ENCODE measurements at places on chromosomes 3 and 15.

DNA sequence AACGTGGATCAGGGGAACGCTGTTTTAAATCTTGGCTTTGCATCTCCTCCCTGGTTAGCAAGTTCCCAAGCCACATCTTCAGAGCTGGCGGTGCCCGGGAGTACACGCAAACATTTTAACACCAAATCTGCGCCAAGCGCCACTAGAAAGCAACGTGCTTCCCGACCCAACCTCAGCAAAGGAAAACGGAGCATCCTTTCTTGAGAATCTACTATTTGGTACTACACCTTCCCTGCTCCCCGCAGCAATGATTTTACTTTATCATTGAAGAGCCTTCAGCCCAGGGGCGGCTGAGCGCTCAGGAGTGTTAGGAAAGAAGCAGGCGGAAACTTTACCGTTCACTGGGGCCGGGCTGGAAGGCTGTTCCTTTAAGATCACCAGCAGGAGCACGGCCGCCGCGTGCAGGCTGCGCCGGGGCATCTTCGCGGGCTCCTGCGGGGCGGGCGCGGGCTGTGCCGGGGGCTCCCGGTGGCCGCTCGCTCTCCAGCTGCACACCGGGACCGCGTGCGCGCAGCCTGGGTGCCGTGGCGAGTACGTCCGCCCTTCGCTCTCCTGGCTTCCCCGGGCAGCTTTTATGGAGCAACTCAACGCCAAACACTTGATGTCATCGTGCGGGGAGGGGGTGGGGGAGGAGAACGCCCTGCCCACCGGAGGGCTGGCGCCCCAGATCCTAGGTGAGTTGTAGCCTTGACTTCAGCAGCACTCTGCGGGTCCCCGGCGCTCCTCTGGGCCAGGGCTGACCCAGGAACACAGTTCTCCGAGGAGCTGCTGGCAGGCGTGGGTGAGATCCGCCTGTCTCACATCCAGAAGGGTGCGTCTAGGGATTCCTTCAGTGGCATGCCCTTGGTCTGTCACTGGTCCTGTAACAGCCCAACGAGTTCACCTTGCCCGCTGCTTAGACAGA is at the start of gene CA12:
TSS of gene CA12 (minus strand) at position 546 of the 904 bp plus-strand sequence. CDS start at position 420, 126 bp downstream.
- DNase-seq: peak; percentile 18

DNA sequence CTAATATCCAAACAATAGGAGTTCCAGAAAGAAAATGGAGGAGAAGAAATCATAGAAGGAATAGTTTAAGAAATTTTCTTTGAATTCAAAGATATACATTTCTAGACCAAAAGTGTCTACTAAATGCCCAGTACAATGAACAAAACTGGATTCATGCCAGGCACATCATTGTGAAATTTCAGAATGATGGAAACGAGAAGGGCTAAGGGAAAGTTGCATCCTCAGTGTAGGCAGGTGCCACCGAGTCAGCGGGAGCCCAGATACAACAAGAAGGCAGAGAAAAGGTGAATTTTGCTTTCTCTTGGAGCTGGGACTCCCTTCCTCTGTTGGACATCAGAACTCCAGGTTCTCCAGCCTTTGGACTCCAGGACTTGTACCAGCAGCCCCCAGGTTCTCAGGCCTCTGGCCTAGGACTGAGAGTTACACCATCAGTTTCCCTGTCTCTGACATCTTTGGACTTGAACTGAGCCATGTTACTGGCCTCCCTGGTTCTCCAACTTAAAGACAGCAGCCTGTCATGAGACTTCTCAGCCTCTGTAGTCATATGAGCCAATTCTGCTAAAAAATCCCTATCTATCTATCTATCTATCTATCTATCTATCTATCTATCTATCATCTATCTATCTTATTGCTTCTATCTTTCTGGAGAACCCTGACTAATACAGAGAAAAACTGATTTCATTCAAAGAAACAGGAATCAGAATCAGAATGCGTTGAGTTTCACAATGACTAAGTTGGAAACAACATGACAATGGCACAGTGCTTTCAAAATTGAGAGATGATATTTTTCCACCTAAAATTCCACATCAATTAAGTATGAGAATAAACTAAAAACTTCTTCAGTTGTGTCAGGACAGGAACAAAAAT is 207.7 kb downstream of the FAM43A start:
- peak; percentile 22 for DNase-seq

DNA sequence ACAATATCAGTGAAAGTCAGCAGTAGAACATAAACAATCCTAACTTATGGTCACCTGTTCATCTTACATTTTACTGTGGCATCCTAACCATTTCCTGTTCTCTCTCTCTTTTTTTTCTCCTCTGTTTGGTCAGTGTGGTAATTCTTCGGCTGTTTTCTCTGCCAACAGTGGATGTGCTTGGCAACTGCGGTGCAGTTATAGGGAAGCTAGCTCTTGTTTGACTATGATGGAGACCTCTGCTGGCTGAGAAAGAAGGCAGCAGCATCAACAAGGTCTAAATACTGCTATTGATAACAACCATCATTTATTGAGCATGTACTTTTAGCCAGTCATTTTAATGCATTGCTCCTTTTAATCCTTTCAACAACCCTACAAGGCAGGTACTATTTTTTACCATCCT is 723 bp upstream of the DRD3 start:
- no peak for DNase-seq

DNA sequence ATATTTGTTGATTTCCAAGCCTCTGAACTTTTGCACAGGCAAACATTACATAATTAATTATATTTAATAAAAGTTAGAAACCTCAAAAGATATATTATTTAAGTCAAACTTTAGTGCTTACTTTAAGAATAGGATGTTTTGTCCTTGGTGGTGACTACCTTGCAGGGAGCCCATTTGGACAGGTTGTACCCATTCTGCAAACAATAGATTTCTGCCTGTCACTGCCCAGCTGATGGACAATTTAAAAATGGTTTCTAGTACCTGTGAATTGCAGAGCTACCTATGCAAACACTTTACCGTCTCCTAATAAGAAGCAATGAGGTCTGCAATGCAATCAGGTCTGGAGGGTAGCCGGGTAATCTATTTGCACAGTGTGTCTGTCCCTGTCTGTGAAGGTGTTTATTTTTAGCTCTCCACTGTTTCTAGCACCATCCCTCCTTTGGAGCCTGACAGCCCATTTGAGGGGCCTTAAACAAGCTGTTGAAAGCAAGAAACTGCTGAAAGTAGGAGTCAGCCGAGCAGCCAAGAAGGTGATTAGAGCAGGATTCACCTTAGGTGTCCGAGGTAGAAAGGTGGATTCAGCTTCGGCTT is 556.2 kb upstream of the CFAP20DC start:
- DNase-seq: no peak

DNA sequence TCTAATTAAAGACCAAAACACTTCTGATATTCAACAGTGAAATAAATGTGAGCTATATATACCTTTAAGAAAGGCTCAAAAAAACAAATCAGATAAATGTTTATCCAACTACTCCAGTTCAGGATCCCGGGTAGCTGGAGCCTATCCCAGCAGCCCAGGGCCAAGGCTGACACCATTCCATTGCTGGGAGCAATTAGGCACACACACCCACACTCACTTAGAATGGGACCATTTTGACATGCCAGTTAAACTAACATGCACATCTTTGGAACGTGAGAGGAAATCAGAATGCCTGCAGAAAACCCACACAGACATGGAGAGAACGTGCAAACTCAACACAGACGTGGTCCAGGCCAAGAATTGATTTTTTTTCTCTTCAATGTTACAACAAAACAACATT is 30.0 kb upstream of the PLSCR4 start:
- DNase-seq: no peak

- DNase-seq: no peak
Observed at GRCh38 chr15:44092221-44092620, 102.8 kb downstream of the FRMD5 start.

- no peak for DNase-seq
Observed at GRCh38 chr15:70318594-70319465, 221.1 kb upstream of the TLE3 start.

DNA sequence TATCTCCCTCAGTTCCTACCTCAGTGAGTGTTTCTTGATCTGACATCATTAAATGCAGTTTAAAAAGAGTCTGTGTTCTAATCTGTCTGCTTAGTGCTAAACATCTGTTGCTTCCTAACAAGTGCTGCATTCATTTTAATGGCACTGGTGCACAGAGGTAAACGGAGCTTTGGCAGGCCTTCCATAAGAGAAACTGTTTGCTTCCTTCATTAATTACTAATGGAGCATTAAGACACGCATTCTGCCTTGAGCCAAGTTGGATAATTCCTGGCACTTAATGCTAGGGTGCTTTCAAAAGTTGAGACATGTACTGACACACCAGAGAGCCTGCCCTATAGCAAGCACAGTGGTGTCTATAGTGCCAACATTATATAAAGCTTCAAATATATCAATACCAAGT is 34.7 kb downstream of the SCG5 start:
- no peak for DNase-seq

GRCh38 chr3:68239542-68239941 is 585.1 kb upstream of the SUCLG2 start:
- DNase-seq: no peak

DNA sequence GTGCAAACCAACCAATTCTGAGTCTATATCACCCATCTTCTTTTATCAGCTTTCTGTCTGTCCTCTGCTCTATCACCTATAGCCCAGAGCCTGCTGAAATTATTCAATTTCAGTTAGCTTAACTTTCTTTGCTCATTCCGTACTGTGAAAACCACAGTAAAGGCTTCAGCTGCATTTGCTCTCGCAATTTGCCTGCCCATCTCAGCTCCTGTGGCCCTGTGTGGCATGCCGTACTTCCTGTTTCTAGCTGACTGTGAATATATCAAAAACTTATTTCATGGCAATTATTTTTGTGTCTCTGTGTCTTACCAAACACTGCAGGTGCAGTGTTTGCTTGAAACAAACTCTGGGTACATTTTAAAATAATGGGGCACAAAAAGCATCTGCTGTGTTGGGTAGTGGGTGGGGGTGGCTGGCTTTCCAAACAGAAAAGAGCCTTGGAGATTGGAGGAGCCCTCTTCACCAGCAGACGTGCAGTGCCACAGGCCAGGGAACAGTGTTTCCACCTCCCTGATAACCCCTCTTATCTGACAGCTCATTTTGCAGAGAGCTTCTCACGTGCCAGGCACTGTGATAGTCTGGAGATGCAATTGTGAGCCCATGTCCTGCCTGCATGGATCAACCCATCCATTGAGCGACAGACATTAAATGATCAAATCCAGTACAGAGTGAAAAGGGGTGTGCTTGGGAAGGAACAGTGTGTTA is 45.2 kb downstream of the GASK1A start:
- DNase-seq: peak; percentile 43

DNA sequence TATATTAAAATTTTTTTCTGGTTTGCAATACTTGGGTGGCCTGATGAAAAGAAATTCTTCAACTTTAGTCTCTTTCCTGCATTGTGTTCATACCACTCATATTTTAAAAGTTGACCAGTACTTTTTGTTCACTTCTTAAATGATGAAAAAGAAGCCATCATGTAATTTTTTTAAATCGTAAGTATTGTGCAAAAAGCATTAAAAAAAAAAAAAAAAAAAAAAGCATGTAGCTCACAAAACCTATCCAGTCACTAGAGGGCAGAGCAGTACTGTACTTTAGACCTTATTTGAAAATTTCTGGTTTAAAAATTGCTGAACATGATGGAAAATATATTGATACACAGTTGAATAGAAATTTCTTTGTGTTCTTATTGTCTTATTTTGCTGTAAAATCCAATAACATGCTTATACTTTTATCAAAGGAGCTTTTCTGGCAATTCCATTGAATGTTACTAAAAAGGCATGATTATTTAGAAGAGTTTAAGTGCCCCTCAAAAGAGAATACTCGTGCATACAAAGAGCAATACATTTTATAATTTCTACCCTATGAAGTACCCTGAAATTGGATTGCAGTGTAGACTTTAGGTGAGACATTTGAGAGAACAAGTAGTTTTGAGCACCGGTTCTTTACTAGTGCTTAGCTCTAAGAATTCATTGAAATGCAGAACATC is 137.7 kb downstream of the BBX start:
- no peak for DNase-seq

- DNase-seq: no peak
Observed at GRCh38 chr3:141201122-141201521, 30.5 kb upstream of the PXYLP1 start.

All from activated T-cell treated with anti-CD3 and anti-CD28 coated beads, Interleukin-2, amount 50 U/mL, for 72 hours (primary cell).